Amygdala (tissue), 56 donors: ENCODE measurements at places on chromosomes 3 and 15.
A peak's percentile ranks its signal among the peaks of the same experiment; 100 is the strongest.

DNA sequence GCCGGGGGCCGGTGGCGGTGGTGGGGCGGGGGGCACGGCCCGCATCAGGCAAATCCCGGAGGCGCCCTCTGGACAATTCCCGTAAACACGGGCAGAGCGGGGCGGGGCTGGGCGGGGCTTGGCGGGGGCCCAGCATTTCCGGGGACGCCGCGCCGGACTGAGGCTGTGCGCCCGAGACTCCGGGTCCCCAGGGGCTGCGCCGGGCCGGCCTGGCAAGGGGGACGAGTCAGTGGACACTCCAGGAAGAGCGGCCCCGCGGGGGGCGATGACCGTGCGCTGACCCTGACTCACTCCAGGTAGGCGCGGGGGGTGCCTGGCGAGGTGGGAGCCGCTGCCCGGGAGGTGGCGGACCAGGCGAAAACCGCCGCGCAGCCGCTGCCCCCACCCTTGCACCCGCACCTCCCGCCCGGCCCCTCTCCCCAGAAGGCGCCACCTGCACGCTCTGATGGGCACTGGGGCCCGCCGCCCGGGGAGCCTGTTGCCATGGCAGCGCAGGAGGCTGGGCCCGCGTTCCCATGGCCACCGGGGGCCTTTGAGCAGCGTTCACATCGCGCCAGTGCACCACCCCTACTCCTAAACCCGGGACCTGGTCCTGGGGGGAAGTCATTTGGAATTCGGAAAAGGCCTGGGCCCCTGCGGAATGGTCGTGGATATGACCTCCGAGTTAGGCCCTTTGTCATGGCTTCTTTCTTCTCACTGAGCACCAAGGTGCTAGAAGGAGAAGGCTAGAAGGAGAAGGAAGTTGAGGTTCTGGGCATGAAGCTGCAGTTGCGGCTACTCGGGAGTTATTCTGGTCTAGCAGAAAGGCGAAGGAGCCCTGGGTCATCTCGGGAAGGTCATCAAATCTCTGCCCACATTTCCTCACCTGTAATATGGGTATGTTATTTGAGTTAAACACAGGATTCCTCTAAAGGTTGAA is 16.1 kb upstream of the SEMA4B start:
- DNase-seq, result peak; percentile 65

- DNase-seq, result no peak
Measured at GRCh38 chr3:58035524-58036255, 27.5 kb downstream of the FLNB start.

DNA sequence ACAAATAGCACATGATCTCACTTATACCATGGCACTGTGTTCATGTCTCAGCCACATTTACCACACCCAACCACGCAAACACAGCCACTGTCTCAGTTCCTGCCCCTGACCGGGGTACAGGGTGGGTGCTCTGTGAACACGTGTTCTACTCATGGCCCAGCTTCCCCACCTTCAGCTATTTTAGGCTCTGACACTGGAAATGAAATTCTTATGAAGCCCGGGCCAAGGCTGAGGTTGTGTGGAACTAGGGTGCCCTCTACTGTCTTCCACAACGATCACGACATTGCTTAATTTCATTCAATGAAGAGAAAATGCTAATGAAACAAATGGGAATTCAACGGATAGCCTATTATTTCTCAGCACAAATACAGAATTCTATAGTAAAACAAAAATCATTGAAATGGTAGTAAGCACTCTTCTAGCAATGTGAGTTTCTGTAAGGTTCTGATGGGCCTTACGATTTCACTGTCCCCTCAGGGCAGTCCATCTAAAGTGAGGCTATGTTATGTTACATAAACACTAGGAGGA is 2.1 kb upstream of the GABRA5 start:
- DNase-seq, result peak; percentile 40

DNA sequence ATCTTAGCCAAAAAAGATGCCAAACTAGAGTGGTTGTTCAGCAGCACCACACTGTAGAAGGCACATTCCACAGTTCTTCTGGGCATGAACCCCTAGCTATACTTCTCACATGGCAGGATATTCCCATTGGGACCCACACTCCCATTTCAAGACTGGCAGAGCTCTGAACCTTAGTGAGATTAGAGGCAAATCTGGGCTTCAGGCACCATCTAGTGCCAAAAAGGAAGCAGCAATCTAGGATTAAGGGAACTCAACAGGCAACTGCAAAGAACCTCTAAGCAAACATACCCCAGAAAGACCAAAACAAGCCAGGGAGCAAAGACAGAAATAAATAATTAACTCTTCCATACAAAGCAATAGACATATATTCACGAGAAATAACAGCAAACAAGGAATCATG is 66.2 kb downstream of the TAFA4 start:
- DNase-seq, result no peak

- DNase-seq, result no peak
Measured at GRCh38 chr15:101332061-101332467, 37.0 kb upstream of the SNRPA1 start.

DNA sequence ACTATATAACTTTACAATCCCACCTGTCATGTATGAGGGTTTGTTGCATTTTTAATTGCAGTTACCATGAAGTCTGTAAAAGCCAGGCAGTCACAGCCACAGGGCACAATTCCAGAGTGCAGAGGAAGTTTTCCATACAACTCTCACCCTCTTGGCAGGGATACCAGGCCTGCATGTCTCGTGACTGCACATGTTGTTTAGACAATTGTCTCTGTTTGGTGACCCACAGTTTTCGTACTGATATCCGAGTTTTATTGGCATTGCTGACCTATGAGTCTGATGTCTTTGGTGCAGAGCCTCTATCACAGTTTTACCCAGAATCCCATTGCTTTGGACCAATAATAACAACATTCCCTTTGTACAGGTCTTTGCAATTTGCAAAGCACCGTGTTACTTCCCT is 24.9 kb upstream of the MYZAP start:
- DNase-seq, result no peak

- no peak for DNase-seq
Measured at GRCh38 chr3:54940971-54941370, 13.1 kb upstream of the LRTM1 start.

GRCh38 chr3:103372031-103372430 is 937.2 kb downstream of the ZPLD1 start:
- no peak for DNase-seq

DNA sequence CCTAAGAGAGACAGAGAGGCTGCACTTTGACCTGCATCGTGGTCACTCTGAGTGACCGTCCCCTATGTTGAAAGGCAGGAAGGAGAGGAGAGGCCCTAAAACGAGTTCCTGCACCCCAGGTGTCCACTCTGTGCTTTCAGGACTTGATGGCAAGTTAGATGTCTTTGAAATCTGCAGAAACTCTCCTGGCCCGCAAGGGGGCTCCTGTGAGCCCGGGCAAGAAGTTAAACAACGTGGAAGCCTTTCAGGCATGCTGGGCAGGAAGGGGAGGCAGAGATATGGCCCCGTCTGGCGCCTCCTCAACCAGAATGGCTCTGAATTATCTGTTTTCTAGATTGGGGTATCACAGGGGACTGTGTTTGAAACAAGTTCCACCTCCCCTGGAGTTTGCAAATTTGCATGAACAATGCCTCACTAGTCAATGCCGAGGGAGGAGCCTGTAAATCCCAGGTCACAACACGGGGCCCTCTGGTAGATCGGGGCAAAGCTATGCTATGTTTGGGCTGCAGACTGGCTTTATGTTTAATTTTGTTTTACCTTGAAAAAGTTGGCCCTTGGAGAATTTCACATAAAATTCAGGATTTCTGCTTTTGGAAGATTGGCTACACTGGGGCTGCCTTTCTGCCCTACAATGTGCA is 9.8 kb downstream of the CTXND1 start:
- no peak for DNase-seq

- no peak for DNase-seq
Measured at GRCh38 chr3:120198305-120198878, 86.6 kb downstream of the GPR156 start.

- peak; percentile 32 for DNase-seq
Measured at GRCh38 chr15:39579487-39580116, 1.3 kb upstream of the THBS1 start.

- no peak for DNase-seq
Measured at GRCh38 chr3:130699765-130700164, 46.9 kb downstream of the PIK3R4 start.

DNA sequence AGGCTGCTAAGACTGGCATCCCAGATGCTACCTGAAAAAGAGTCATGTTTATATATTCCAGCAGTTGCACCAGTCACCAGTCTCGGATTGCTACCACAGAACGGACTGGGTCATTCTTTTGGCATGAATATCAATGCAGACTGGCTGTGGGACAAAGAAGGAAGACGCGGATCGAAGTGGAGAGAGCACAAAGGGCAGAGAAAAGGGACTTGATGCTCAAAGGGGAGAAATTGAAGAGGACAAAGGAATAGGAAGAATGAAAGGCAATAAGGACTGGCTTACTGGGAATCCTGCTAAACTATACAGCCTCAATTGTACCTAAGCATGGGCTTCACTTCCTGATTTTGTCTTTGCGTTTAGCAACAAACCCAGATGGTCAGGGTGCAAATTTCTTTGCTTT is 15.3 kb upstream of the DIS3L start:
- no peak for DNase-seq

DNA sequence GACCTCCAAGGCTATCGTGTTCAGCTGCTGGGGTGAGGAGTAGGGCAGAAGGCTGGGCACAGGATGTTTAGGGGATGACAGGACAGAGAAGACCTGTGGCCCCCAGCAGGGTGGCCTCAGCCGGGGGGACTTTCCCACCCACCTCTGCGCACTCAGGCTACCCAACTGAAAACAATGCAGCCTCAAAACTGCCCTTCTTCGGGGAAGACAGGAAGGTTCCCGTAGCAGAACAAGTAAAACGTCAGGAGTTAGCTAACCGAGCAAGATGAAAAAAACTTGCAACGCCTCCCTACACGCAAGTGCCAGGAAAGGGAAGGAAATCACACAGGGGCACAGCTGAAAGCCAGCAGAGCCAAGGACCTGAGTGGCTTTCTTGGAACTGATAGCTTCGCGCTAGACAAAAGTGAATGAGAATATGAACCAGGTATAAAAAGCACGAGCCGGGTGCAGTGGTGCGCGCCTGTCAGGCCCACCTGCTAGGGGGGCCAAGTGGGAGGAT is 38.4 kb upstream of the FURIN start:
- no peak for DNase-seq

DNA sequence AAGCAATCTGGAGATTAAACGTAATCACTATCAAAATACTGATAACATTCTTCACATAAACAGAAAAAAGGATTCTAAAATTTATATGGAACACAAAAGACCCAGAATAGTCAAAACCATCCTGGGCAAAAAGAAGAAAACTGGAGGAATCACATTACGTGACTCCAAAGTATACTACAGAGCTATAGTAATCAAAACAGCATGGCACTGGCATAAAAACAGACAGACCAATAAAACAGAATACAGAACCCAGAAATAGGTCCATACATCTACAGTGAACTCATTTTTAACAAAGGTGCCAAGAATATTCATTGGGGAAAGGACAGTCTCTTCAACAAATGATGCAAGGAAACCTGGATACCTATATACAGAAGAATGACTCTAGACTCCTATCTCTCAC is 621.9 kb upstream of the CCDC54 start:
- DNase-seq, result no peak

DNA sequence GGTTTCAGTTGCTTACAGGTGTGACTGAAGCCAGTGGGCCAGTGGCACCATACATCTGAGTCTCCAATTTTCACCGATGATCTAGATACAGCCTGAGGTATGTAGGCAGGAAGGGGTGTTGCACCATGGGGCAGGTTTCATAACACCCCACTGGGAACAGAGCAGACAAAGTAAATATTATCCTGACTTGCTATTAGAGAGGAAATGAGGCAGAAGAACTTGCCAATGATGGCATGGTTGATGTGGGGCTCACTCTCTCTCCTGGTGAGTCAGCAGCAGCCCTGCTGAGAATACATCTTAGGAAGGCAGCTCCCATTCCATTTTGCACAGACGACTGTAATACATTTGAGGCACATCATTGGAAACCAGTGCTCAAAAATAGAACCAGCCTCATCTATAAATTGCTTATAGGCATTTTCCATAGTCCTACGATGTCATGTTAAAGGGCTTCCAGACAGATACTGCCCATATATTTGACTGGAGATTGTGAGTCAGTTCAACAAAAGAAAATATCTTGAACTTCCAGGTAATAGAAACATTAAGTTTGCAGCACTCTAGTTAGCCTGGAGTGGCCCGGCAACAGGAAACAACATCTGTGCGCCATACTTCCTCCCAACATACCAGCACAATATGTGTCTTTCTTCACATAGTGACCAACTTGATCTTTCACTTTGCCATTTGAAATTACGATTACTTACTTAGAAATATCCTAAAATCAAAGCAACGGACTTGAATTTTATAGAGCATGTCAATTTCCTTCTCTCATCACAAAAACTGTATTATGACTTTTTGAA is 175.5 kb downstream of the NECTIN3 start:
- DNase-seq, result no peak

DNA sequence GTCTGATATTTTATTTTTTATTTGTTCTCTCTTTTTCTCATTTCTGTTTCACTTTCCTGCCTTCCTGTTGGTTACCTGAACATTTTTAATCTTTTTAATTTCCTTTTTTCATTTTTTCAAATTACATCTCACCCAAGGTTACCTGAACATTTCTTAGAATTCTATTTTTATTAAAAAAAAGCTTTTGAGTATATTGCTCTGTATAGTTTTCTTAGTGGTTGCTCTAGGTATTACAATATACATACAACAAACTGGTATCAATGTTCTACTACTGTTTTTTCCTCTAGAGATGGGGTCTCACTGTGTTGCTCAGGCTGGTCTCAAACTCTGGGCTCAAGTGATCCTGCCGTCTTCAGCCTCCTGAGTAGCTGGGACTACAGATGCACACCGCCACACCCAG is 79.4 kb downstream of the DHX30 start:
- DNase-seq, result no peak

GRCh38 chr15:91609231-91609630 is 244.3 kb upstream of the SLCO3A1 start:
- no peak for DNase-seq

- no peak for DNase-seq
Measured at GRCh38 chr3:56257826-56258225, 210.4 kb downstream of the ERC2 start.

- no peak for DNase-seq
Measured at GRCh38 chr3:50637011-50637410, 20.1 kb downstream of the MAPKAPK3 start.

DNA sequence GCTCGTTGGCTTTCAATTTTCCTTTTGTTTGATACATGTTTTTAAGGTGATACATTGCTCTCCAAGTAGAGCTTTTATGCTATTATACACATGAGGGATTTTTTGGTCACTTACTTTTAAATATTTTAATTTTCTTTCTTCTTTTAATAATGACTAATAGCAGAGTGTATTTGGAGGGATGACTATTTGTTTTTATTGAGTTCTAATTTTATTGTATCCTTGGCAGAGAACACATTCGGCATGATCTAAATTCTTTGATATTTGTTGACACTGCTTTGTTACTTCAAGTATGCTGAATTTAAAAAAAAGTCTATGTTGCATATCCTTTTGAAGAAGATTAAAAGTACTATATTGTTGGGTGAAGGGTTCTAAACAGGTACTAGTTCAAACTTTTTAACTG is 149.9 kb upstream of the PDZRN3 start:
- no peak for DNase-seq

- no peak for DNase-seq
Measured at GRCh38 chr3:5581743-5582142, 394.2 kb downstream of the EDEM1 start.
